ENCODE measurements at places on chromosomes 16 and 17.

GRCh38 chr17:62716834-62717588, 89.5 kb downstream of the MRC2 start:
- no peak for DNase-seq

DNA sequence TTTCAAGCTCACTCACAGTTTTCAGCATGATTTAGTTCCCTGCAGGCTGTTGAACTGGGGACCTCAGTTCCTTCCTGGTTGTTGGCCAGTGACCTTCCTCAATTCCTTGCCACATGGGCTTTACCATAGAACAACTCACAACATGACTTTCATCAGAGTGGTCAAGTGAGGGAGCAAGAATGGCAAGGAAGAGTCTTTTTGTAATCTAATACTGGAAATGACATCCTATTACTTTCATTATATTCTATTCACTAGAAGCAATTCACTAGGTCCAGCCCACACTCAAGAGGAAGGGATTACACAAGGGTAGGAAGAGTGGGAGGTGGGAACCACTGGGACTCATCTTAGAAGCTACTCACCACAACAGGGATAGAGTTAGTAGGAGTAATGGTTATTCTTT, 57.6 kb downstream of the SYT17 start:
- no peak for DNase-seq

DNA sequence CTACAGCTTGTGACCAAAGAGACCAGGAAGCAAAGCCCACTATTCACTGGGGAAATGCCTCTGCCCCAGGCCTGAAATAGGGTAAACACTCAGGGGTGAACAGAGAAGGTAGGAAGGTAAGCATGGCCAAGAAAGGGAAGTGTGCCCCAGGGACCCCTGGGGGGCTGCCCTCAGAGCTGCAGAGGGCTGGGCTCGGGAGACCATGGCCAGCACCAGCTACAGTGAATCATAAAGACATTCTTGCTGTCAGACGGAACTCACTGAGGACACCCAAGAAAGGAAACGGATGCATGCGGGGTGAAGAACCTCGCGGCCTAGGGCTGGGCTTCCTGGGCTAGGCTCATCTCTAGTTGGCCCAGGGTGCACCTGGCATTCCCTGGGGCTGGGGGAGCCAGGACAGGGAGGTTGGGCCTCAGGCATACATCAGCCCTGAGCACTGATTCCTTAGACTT, 9.6 kb downstream of the HIC1 start:
- DNase-seq, result no peak

DNA sequence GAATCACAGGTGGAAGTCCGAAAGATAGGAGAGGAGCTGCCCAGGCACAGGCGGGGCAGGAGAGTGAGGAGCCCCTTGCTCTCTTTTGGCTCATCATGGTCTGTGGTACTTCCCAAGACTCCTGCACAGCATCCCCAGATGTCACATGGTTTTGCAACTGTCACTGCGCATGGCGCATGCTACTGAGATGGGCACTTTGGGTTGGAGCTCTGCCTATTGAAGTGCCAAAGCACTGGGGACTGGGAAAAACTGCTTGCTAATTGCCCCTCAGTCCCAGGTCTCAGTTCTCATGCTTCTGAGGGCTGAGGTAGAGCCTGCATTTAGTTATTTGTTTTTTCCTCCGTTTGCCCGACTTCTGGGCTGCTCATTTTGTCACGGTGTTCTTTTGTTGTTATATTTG, 156.8 kb upstream of the CDH13 start:
- no peak for DNase-seq

- no peak for DNase-seq
Measured at GRCh38 chr17:78294776-78295175, 63.3 kb downstream of the TMEM235 start.

- DNase-seq, result no peak
Measured at GRCh38 chr16:85052536-85052935, 24.9 kb downstream of the KIAA0513 start.

GRCh38 chr16:2720064-2720457, at the start of gene PRSS27:
TSS of gene PRSS27 (minus strand) at chr16:2720224. CDS start at chr16:2720160, 64 bp downstream.
- no peak for DNase-seq

GRCh38 chr17:74452033-74452840, 14.2 kb upstream of the CD300A start:
- DNase-seq, result no peak

GRCh38 chr17:71919186-71919585, 201.6 kb upstream of the SOX9 start:
- DNase-seq, result no peak

- no peak for DNase-seq
Measured at GRCh38 chr17:7631398-7632380, 1.8 kb downstream of the SHBG start.

GRCh38 chr17:59856859-59857794, 35.6 kb downstream of the TUBD1 start:
- no peak for DNase-seq

- DNase-seq, result no peak
Measured at GRCh38 chr16:89061590-89062380, 31.9 kb upstream of the ACSF3 start.

- DNase-seq, result no peak
Measured at GRCh38 chr17:36980280-36980761, 31.6 kb downstream of the AATF start.

GRCh38 chr16:17258848-17259713, 211.7 kb downstream of the XYLT1 start:
- no peak for DNase-seq

GRCh38 chr17:37294888-37295287, 80.9 kb upstream of the C17orf78 start:
- DNase-seq, result no peak

GRCh38 chr17:8991514-8992285, 26.2 kb upstream of the PIK3R5 start:
- no peak for DNase-seq

- DNase-seq, result no peak
Measured at GRCh38 chr16:25148568-25149215, 37.1 kb downstream of the LCMT1 start.

DNA sequence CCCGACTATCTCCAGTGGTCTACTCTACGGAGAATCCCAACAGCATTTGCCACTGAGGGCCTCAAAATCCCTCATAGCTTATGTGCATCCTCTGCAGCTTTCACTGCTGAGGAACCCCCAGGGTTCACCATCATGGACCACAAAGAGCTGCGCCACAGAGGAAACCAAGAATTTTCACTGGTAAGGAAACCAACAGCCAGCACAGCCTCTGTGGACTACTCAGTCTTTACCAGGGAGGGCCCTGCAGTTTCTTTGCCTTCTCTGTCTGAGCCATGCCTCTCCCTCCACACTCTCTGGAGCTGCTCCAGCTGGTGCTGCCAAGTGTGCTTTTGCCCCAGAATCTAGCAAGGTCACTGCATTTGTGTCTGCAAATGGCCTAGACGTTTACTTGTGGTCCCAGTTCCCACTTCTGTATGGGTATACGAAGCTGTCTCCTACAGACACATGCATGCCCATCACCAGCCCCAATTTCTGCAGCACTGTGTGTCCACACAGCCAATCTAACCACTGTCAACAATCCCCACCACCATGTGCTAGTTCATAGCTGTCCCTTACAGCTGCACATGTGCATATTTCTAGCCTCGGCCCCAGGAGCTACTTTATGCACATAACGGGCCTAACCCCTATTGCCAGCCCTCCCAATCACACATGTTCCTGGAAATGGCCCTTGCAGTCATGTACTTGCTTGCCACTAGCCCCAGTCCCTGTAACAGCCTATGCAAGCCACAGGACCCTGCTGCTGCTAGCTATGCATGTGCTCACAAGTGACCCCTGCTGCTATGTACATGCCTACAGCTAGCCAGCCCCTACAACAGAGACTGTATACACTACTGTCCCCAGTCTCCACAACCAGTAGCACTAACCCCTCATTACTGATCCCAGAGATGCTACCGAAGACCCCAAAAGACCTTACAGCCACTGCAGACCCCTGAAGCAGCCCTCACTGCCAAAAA, 1437.4 kb downstream of the CDH11 start:
- no peak for DNase-seq

- DNase-seq, result no peak
Measured at GRCh38 chr16:65406116-65406515, 284.3 kb upstream of the CDH11 start.

DNA sequence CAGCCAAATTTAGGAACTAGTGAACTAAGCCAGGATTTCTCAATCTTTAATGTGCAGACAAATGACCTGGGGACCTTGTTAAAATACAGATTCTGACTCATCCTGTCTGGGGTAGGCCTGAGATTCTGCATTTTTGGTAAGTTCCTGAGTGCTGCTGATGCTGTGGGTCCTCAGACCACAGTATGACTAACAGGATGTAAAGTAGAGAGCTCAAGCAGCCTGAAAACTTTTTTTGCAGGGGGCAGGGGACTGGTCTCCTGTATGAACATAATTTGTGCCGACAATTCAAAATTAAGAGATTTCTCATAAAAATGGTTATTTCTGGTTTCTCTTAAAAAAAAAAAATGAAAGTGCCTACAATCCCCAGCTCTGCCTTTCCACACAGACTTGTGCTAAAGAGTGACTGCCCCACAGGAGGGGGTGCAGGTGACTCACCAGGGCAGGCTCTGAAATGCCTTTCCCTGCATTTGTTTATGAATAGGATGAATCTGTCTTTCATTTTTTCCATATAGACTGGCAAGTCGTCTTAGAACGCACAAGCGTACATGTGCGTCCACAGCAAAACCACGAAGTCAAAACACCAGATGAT, 271.5 kb downstream of the PHKB start:
- DNase-seq, result no peak

GRCh38 chr17:58303971-58304749, 23.4 kb upstream of the MPO start:
- no peak for DNase-seq

DNA sequence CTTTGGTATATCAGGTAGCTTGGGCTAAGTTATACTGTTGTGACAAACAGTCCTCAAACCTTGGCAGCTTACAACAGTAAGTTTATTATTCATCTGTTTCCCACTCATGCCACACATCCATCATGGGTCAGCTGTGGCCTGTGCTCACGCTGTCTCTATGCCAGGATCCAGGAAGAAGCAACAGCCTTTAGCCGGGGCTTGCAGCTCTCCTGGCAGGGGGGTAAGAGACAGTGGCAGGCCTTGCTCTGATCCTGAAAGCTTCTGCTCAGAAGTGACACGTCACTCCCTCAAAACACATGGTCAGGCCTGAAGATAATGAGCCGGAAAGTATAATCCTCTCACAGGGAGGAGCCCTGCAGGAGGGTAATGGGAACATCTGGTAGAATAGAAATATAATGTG, 377.6 kb downstream of the CPPED1 start:
- no peak for DNase-seq

GRCh38 chr17:64772845-64773299, 110.8 kb upstream of the SMURF2 start:
- no peak for DNase-seq

- no peak for DNase-seq
Measured at GRCh38 chr17:40582328-40582901, 17.1 kb upstream of the CCR7 start.

DNA sequence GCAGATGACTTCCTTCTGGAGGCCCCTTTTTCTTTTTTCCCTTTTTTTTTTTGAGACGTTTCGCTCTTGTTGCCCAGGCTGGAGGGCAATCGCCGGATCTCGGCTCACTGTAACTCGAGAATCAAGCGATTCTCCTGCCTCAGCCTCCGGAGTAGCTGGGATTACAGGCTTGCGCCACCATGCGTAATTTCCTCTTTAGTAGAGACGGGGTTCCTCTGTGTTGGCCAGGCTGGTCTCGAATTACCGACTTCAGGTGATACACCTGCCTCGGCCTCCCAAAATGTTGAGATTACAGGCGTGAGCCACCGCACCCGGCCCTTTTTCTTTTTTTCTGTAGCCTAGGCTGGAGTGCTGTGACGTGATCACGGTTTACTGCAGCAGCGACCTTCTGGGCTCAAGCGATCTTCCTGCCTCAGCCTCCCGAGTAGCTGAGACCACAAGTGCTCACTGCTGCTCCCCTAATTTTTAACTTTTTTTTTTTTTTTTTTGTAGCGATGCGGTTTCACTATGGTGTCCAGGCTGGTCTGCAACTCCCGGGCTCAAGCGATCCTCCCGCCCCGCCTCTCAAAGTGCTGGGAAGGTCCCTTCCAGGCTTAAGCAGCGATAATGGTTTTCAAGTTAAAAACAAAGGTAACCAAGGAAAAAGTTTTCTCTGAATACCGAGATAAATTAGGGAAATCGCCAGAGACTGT, 956 bp upstream of the IST1 start:
- no peak for DNase-seq

GRCh38 chr17:36212966-36213365, 2.1 kb downstream of the CCL4L2 start:
- DNase-seq, result no peak

DNA sequence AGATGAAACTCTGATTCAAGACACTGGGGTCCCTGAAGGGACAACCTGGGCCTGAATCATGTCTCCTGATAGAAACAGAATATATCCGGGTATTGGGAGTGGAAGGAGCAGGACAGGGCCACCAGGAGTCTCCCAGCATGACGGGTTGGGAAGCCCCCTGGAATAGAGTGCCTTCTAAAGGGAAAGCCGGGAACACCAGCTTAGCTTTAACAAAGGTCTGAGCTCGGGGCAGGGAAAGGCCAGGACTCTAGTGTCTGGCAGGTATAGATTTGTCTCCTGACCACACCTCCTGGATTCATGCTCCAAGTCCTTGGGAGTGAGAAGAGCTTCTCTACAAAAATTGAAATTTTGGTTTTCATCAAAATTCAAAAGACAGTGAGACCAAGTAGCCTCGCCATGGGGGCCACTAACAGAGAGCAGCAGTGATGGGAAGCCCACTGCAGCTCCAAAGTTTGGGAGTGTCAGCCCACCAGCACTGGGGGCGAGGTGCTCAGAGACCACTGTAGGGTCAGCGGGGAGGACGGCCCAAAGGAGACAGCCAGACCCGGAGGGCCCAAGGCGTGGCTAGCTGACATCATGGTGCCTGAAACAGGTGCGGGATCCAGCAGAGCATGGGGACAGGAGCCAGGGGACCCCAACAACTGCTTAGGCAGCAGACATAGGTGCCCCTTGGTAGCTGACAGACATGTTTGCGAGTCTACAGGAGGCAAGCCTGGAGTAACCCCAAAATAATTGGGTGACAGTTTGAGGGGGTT, 81.0 kb downstream of the C16orf78 start:
- DNase-seq, result no peak

DNA sequence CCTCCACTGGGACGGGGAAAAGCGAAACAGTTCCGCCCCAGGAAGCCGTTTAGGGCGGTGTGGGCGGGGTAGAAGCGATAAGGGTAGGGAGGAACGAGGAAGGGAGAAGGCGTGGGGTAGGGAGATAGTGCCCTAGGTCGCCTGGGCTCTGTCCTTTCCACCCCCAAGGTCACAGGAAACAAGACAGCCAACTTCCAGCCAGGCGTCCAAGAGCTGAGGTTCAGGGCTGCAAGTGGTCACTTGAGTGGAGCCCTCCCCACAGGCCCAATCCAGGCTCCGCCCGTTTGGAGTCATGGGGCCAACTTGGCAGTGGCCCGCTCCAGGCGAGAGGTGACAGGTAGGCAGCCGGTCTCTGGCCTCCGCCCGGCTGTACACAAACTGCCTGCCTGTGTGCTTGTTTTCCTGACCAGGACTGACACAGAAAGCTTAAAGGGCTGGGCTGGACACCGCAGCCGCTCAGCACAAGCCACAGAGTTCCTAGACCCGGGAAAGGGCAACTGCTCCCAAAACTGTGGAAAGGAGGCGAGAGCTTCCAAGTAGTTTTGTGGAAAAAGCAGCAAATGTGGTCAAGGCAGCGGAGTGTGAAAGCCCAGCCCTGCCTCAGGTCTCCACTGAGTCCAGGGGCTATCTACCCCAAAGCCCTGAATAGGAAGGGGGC, at the start of gene RILP:
RILP (minus strand) TSS at position 23 of the 658 bp plus-strand sequence. CDS start 62 bp downstream, outside the sequence.
- DNase-seq, result no peak
